NCI-H524 treated with DMSO at 0.1 percent for 48 hours (cell line): ENCODE measurements at places on chromosomes 1 and 21.
A peak's percentile ranks its signal among the peaks of the same experiment; 100 is the strongest.

DNA sequence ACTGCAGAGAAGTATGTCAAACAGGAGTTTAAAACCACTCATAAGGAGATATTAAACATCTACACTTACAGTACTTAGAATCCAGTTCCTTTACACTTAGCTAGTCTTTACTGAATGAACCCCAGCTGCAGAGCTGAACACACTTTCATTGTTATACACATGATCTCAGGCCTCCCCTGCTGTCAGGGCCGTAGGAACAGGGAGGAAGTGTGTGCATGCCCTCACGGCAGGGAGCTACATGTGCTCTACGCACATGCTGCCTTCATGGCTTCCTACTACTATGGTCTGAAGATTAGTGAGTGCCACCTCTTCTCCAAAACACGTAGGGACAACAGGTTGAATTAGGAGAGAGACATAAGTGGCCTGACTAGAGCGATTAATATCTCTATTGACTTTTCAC, 191.5 kb downstream of the SIPA1L2 start:
- no peak for DNase-seq

DNA sequence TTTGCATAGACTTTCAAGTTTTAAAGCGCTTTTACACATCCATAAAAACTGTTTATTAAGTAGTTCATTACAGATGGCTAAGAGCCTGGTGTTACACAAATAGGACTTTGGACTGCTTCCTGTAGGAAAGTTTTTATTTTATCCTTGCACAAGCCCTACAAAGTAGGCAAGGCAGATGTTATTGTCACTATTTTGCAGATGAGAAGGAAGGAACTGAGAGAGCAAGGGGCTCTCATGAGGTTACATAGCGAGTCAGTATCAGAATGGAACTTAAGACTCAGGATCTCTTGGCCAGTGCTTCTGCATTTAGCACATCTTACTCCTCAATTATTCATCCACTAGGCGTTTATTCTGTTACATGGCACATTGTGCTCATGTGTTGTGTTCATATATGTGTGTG, 2.6 kb upstream of the MAPKAPK2 start:
- DNase-seq: no peak

GRCh38 chr1:78303620-78304019, 187.2 kb upstream of the PTGFR start:
- no peak for DNase-seq

DNA sequence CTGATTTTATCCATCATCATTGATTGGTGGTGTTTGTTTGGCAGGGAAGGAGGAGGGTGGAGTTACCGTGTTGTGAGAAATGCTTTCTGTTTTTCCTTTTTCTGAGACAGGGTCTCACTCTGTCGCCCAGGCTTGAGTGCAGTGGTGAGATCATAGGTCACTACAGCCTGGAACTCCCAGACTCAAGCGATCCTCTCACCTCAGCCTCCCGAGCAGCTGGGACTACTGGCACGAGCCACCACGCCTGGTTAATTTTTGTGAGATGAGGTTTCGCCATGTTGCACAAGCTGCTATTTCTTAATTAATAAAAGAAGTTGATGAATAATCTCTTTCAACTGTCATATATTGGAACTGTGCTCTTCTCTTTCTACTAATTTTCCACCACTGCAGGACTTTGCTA, 44.3 kb downstream of the HUNK start:
- no peak for DNase-seq

DNA sequence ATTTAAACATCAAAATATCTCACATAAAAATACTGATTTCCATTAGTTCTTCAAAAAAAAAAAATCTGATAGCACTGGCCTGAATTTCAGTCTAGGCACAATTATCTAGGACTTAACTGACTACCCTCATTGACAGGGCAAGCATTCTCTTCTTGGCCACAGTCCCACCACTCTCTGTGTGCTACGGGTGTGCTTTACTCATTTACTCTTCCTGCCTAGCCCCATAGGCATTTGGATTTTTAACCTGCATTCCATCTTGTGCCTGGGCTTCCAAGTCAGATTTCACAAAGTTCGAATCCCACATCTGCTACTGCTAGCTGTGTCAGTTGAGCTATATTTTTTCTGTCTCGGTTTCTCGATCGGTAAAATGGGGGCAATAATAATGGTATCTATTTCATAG, 38.0 kb downstream of the PTPN14 start:
- no peak for DNase-seq

- no peak for DNase-seq
These were observed 4.9 kb downstream of the CR2 start for GRCh38 chr1:207459008-207459407.

DNA sequence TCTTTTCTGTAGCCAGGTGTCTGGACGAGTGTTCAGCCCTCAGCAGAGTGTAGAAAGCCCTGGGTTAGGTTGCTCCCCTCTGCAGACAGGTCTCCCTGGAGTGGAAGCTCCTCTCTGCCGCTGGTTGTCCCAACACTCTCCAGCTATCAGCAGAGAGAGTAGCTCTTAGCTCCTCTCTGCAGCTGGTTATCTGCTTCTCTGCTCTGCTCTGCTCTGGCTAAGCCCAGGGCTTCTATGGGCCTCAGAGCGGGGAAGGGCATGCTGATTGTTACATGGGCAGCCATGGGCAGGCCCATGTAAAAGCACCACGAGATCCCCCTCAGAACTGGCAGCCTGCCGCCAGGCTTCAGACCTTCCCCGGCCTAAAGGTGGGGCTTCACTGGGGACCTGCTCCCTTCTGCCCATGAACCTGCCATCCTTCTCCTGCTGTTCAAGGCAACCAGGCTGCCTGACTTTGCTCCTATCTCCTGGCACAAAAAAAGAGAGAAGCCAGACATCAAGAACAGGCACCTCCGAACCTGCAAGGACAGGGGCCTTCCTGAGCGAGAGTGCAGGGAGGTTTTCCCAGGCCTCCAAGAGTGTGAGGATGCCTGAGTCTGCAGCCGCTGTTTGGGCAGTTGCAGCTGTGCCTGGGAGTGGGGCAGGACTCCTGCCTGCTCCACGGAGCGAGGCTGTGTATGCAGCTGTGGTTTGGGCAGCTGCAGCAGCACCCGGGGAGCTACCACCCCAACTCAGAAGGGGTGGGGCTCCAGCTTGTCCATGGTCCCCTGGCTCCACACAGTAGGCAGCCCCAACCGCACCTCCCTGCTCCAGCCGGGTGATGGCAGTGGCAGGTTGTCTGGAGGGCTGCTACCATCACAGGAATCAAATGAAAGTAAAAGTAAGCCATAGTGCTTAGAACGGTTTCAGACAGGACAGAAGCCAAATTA, 973.7 kb downstream of the LTN1 start:
- no peak for DNase-seq

- DNase-seq: no peak
These were observed 62.7 kb upstream of the IPO9 start for GRCh38 chr1:201766131-201766866.

- DNase-seq: no peak
These were observed 465.6 kb upstream of the ADGRL4 start for GRCh38 chr1:79472067-79472656.

DNA sequence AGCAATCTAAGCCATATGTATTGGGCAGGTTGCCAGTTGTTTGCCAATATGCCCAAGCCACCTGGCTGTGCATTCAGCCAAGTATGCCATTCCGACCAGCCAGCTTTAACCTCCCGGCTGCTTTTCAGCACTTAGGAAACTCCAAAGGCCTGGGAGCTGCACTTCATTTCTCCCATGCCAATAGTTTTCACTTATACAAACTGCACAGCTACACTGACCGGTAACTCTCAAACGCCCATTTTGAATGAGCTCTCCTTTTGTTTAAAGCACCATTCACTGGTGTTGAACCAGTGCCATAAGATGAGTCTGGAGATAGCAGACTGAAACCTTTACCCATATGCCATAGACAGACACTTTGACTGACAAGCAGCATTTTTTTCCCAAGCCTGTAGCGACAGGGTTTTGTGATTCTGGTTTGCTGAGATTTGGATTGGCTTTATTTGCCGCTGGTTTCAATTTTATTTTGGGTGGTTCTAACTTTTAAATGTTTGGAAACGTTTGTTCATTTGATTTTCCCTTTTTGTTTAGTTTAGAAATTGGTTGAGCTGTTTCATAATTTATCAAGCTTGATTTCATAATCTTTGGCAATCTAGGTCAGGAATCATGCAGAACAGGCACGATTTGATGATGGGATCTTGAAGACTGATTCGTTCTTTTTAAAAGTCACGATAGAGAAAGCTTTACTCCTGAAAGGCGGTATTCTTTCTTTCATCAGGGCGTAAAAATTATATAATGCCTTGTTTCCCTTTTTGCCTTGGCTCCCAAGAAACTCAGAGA, 144.6 kb downstream of the NFIA start:
- DNase-seq: peak; percentile 79

DNA sequence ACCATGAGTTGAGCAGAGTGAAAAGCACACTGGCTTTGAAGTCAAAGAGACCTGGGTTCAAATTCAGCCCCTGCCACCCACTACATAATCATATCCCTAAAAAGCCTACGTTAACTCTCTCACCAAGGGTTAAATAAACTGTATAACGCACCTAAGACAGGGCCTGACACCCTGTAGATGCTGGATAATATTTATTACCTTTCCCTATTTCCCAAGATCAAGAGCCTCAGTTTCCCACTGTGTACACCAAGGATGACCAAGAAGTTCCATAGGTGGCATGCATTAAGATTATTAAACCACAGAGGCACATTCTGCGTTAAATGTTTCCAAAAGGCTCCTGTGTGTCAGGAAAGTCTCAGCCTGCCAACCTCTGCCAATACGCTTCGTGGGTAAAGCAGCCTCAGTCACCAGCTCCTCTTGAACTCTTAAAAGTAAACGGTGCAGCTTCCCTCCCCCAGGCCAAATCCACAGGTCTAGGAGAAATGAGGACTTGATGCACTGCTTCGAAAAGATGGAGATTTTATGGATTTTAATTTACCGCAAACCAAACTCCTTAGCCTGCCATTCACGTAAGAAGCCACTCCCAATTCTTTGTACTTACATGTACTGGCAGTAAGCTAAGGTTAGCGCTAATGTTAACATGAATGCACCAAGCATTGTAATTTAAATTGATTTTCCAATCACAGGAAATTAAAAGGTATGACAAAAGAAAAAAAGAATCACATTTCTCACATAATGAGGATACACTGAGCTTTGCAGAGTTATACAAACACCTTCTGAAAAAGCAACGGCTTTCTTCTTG, 2.6 kb downstream of the USP24 start:
- DNase-seq: no peak

DNA sequence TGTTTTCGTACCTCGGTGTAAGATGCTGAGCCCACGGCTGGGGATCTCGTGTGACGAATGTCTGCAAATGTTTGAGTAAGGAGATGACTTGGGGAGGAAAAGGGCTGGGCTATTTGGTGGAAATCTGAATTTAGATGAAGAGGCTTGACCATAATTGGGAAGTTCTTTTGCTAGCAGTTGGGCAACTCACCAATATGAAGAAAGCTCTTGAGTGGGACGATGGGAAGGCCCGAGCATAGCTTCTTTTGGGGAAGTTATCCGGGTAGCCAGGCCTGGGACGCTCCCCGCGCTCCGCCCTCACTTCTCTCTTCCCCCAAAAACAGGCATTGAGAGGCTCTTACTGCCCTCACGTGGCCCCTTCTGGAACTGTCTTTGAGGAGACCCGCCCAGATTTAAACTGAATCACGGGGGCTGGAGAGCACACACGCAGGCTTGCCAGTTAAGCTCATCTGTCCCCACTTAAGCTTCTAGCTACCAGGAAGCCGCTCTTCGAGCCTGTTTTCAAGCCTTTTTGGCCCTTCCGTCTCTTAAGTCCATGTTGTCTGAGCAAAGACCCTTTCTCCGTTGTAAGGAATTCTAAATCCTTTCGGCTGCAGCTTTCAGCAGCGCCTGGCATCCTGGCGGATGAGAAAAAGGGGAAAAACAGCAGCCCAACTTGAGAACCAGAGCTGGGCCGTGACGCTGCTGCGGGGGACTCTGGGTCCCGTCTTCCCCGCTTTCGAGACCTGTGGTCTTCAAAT, 93.1 kb downstream of the NID1 start:
- DNase-seq: peak; percentile 54

- DNase-seq: no peak
These were observed 887 bp downstream of the HES2 start for GRCh38 chr1:6418668-6419396.

GRCh38 chr1:159911326-159912070, 11.5 kb upstream of the CFAP45 start:
- DNase-seq: no peak

GRCh38 chr1:45400049-45400448, 59.8 kb upstream of the MUTYH start:
- no peak for DNase-seq

- no peak for DNase-seq
These were observed 35.0 kb downstream of the ARHGEF10L start for GRCh38 chr1:17574516-17574915.

GRCh38 chr1:1554550-1554925, 14.1 kb upstream of the TMEM240 start:
- DNase-seq: no peak

DNA sequence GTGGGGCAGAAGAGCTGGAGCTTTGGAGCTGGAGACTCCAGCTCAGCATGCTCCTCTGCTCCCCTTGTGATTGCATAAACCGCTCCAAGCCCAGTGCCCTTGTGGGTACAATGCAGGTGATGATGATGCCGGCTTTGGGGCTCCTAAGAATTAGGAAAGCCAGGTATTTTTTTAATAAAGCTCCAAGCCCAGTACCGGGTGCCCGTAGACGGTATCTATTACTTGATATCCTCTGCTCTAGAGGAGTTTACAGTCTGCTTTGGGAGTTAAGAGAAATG, 27.2 kb downstream of the TENT5C start:
- DNase-seq: no peak

- DNase-seq: peak; percentile 43
These were observed 32.7 kb upstream of the POFUT2 start for GRCh38 chr21:45320261-45321025.

GRCh38 chr1:234780531-234781162, 170.7 kb upstream of the IRF2BP2 start:
- no peak for DNase-seq

GRCh38 chr1:41411229-41411628, 50.0 kb downstream of the FOXO6 start:
- DNase-seq: no peak

- no peak for DNase-seq
These were observed 774 bp upstream of the DYRK1A start for GRCh38 chr21:37365517-37366481.

- DNase-seq: no peak
These were observed 26.4 kb downstream of the MX2 start for GRCh38 chr21:41388259-41388658.

GRCh38 chr21:45126204-45126626, 51.8 kb downstream of the ADARB1 start:
- peak; percentile 99 for DNase-seq

DNA sequence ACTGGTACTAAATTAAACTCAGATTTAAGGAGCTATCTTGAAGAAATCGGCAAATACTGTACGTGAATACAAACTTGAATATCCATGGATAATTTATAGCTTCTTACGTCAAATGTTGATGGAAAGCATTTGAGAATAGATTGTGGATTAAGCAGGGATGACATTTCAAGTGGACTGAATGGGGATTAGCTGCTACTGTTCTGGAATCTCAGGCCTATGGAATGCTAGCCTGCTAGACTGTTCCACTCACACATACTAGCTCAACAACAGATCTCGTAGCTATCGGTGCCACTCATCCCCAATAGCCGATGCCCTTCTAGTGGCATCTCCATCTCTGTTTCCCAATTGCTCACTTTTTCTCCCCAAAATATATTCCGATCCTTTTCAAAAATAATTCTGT, 62.0 kb upstream of the USP25 start:
- peak; percentile 53 for DNase-seq
